ENCODE measurements at places on chromosomes 11 and 22. TPM values are rescaled to one million over a fixed set of nuclear protein-coding genes. Genes with fewer than 3 reads are reported as not detected.

DNA sequence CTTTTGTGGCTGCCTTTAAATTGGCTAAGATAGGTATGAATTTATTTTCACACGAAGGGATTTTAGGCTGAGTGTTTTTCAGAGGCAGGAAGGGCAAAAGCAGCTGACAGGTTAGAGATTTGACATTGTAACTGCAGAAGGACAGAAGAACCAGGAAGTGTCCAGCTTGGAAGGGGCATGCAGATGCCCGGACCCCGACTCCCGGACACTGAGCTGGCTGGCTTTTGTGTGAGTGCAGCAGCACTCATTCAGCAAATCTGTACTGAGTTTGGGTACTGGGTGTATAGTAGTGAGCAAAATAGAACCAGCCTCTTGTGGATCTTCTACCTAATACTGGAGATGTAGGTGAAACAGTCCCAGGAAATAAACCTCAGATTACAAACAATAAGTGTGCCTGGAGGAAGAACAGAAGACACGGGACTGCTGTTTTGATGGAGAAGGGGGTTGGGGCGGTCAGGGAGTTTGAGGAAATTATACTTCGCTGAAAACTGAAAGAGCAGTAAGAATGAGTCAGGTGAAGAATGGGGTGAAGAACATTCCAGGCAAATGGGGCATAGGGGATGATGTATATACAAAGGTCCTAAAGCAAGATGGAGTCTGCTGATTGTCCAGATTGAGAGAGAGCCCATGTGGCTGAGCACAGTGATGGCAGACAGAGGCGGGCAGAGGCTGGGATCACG, 64.6 kb downstream of the PPFIBP2 start:
- DNase-seq = no peak

- DNase-seq = no peak
Measured at GRCh38 chr11:128934351-128934750, 8.3 kb downstream of the TP53AIP1 start.

DNA sequence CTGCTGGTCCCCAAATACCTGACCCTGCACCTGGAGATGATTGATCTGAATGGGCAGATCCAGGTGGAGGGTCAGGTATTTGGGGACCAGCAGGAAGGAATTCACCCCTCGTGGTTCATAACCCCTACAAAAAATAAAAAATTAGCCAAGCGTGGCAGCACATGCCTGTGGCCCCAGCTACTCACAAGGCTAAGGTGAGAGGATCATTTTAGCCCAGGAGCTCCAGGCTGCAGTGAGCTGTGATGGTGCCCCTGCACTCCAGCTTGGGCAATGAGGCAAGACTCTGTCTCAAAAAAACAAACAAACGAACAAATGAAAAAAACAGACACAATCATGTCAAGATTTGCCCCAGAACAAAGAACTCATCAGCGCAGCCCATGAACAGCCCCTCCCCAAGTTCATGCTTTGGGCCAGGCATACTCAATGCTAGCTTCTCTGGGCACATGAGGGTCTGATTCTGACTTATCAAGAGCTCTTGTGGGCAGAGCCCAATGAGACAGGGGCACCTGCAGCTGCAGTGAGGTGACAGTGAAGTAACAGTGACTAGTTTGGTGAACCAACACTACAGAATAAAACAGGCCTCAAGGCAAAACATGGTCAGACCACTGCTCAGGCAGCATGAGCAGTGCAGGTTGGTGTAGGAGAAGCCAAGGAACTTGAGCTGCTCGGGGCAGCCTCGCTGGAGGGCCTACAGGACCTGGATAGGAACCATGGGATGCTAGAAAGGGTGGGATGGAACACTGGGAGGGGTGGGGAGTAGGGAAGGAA, 10.2 kb upstream of the FCHSD2 start:
- DNase-seq = no peak

DNA sequence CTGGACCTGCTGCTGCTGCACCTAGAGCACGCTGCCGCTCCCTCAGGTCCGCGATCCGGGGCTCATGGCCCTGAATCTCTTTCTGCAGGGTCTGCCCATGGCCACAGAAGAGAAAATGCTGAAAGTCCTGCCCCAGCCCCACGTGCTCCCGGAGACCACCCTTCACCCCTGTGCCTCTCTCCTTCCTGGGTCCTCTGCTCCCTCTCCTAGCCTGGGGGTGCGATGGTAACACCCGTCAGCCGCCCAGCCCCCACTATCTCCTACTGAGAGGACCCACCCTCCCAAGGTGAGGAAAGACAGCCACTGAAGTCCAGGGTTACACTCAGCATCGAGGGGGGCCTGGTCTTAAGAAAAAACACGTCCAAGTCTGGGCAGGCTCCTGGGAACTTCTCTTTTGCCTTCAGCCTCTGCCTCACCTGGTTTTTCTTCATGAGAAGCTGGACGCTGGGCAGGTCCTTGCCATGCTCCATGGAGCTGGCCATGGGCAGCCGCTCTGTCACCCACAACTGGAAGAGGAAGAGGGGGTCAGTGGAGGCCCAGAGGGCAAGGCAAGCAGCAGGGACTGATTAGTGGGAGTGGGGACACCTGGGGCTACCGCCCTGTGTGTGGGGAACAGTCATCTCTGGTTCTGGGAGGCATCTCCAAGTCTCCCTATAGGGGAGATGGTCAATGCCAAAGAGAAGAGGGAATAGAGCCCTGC, 15.8 kb upstream of the RBM4B start:
- no peak for DNase-seq

DNA sequence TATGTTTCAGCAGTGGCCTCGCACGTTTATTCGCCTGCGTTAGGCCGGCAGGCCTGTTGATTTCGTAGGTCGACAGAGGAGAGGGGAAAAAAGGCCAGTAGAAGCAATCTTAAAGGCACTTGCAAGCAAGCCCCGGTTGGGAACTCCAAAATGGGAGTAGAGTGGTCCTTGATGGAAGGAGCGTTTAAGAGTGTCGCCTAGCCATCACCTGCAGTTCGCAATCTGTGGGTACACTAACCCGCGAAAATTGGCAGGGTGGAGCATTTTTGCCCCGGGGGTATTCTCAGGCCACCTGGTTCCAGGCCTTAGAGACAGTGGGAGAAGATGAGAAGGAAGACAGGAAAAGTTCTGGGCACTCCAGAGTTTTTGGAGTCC, 1.1 kb downstream of the EWSR1 start:
- no peak for DNase-seq

DNA sequence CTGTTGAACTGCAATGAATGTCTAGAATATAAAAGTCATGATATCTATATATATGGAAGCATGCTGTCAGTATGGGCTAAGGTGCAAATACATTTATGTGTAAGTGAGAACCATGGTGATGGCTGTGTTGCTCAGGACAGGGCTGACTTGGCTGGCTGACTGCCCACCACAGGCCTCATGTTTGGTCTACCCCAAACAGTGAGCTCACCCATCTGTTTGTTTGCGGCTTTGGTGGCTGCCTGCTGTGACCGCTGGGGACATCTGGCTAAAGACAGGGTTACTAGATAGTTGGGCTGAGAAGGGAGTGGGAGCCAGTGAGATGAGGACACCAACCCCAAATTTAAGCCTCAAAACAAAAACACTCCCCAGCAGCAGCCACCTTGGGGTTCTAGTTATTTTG, 6.3 kb downstream of the CD44 start:
- DNase-seq = peak; percentile 81

DNA sequence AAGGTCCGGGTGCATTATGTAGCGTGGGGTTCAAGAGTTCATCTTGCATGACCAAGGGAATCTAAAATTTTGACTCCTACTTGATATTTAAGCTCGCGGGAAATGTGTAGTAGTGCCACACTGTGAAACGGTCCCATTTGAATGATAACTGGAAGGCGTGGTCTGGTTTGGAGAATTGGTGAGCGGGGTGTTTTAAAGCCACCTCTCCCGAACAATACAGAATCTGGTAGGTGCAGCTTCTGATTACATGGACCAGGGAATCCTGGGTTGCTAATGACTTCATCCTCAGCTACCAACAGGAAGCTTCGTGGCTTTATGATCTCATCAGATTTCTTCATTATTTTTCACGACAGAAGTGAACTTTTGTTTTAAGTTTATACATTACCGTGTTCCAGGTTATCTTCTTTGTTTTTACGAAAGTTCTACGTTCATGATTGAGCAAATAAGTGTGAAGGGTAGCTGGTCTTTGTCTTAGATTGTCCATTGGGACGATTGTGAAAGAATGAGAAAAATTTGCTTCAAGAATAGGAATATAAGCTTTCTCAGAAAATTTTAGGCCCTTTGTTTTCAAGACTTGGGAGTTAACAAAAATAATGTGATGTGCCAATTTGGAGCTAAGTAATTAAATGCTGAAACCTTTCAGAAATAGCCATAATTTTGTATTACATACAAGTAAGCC, 1.7 kb downstream of the QSER1 start:
- DNase-seq = peak; percentile 78

DNA sequence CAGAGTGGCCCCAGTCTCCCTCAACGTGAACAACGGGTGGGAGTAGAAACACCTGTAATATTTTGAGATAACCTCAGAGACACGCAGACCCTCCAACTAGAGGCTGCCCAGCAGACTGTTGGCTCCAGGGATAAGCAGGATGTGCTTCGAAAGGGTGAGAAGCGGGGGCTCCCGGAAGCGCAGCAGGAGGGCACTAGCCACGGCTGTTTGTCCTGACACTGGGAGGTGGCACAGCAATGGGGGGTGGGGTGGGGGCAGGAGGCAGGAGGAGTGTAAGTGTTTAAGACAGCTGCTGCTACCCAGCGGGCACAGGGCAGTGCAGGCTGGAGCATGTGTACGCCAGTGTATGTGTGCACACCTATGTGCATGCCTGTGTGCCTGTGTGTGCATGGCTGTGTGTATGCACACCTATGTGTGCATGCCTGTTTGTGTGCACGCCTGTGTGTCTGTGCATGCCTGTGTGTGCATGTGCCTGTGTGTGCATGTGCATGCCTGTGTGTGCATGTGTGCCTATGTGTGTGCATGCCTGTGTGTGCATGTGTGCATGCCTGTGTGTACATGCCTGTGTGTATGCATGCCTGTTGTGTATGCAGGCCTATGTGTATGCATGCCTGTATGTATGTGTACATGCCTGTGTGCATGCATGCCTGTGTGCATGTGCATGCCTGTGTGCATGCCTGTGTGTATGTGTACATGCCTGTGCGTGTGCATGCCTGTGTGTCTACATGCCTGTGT, 154.7 kb downstream of the SHANK2 start:
- no peak for DNase-seq

Gene MS4A15
- not detected for total RNA-seq

DNA sequence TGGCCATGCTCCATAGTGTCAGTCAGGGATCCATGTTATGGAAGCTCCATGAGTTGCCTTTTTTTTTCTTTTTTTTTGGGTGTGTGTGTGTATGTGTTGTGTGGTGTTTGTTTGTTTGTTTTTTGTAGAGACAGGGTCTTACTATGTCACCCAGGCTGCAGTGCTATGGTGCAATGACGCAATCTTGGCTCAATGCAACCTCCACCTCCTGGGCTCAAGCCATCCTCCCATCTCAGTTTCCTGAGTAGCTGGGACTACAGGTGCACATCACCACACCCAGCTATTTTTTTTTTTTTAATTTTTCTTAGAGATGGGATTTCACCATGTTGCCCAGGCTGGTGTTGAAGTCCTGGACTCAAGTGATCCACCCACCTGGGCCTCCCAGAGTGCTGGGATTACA, 1.1 kb upstream of the TRIM22 start:
- DNase-seq = no peak

Gene ANO3
- not detected for total RNA-seq

GRCh38 chr11:16098526-16099205, 257.7 kb downstream of the SOX6 start:
- DNase-seq = no peak

DNA sequence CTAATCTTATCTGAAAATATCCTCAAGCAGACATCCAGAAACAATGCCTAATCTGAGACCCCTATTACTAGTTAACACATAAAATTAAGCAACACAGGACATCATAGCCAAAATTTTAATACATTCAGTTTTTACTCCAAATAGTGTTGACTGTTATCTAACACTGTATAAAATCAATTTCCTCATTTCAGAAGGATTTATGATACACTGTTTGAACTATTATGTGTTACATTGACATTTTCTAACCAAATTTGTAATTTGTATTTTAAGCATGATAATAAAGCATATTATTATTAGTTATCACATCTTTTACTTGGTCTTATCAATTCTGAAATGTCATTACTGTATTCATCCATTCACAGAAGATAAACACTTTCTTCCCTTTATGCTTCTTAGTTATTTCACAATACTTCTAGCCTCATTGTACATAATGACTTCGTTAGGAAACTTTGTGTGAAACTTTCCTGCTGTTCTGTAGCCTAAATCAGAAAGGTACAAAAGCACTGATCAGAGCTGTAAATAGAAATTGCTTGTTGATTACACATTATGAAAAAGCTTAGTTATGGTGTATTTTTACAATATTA, 1248.9 kb downstream of the JRKL start:
- DNase-seq = no peak

DNA sequence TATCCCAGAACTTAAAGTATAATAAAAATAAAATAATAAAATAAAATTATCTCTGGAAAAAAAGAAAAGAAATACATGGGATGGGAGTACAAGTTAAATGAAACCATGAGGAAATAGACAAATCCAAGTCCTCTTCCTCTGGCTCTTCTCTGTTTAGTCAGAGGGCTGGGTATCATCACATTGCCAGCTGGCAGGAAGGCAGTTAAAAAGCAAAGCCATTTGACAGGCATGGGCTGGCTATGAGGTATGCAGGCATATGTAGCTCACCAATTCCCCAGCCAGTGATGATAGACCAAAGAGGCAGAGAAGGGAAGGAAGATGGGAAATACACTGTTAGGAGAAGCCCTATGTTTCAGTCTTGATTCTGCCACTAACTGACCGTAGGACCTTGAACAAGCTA, 6.5 kb downstream of the LYVE1 start:
- no peak for DNase-seq

- DNase-seq = no peak
Measured at GRCh38 chr11:124879493-124880289, 14.5 kb downstream of the ROBO3 start.

DNA sequence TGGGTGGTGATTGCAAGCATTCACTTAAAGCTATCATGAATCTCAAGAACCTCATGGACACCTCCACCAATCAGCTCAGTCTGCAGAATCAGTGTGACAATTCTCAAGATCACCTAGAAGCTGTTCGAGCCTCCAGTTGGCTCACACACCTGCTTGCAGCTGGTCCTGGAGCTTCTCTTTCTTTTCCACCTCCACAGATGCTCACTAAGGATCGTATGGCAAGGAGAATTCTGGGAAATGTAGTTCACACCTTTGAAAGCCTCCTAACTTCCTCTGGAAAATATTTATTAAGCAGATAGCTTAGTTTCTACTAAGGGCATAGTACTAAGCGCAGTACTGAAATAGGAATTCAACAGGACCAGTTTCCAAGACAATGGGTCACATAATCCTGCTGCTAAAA, 26.2 kb downstream of the FSHB start:
- DNase-seq = no peak

GRCh38 chr22:19210188-19210587, 31.7 kb upstream of the SLC25A1 start:
- no peak for DNase-seq

- no peak for DNase-seq
Measured at GRCh38 chr22:37357446-37358075, 69.7 kb downstream of the ELFN2 start.

Gene SCN2B
- not detected for total RNA-seq

DNA sequence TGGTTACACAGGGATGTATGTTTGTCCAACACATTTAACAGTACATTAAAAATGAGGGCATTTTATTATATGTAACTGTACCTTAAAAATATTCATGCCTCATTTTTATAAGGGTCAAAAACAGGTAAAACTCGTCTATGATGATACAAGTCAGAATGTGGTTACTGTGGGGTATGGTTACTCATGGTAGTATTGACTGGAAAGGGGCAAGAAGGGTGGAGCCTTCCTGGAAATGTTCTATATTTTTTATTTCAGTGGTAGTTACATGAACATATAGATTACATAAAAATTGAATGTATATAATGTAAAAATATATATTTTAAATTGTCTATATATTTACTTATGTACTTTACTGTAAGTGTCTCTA, 99.8 kb downstream of the STIM1 start:
- DNase-seq = peak; percentile 90
